ENCODE measurements at places on chromosomes 5 and 9.

DNA sequence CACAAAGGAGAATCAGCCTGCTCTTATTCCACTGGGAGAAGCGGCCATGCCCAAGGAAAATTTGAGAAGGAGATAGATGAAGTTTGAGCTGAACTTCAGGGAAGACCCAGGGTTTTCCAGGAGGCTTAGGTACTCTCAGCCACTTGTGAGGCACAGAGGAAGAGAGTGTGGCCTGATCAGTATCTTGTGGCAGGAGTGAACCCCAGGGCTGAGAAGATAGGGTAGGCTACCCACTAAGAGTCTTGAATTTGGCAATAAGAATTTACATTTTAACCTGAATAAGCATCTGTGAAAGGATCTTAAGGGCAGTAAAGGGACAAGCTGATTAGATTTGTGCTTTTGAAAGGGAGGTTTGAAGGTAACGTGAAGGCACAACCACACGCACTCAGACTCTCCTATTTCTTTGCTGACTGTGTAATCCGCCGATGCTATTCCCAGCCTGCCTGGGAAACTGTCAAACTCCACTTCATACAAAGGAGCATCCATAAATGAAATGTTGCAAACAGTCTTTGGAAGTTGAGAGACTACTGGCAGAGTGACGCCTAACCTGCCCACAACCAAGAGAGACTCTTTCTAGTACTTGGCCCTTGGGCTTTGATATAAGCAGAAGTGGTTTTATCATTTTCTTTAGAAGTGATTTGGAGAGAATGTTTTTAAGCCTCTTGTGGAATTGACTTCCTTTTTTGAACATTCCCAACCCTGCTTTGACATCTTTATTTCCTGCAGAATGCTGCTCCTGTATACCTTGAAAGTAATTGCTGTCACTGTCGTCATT, 108.2 kb upstream of the VCAN start:
- no peak overlapping the region for H3K4me3 ChIP-seq
- H3K4me1 ChIP-seq, result no peaks in the 10 kb centered on the region
- H3K36me3 ChIP-seq, result no peaks in the 10 kb centered on the region
- DNase-seq, result no peak
- no peak overlapping the region for H3K27ac ChIP-seq
- H3K27me3 ChIP-seq, result no peaks in the 10 kb centered on the region

GRCh38 chr9:79588488-79589223, 16.9 kb downstream of the TLE4 start:
- H3K27ac ChIP-seq, result no peak overlapping the region
- no peak overlapping the region for H3K4me3 ChIP-seq

DNA sequence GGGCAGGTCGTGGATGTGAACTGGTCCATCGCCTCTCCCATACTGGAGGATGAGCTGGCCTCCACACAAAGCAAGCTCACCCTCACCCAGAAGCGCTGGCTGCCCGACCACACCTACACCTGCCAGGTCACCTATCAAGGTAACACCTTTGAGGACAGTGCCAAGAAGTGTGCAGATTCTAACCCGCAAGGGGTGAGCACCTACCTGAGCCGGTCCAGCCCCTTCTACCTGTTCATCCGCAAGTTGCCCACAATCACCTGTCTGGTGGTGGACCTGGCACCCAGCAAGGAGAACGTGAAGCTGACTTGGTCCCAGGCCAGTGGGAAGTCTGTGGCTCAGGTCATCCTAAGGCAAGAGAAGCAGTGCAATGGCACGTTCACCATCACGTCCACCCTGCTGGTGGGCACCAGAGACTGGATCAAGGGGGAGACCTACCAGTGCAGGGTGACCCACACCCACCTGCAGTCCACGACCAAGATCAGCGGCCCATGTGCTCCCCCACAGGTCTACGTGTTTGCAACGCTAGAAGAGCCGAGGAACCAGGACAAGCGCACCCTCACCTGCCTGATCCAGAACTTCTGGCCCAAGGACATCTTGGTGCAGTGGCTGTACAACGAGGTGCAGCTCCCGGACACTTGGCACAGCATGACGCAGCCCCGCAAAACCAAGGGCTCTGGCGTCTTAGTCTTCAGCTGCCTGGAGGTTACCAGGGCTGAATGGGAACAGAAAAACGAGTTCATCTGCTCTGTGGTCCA, 71.3 kb downstream of the INSL6 start:
- no peak for DNase-seq
- H3K4me3 ChIP-seq, result no peak overlapping the region
- no peaks in the 10 kb centered on the region for H3K27me3 ChIP-seq
- H3K36me3 ChIP-seq, result peaks cover 42% of the 10 kb centered on the region
- H3K27ac ChIP-seq, result no peak overlapping the region

DNA sequence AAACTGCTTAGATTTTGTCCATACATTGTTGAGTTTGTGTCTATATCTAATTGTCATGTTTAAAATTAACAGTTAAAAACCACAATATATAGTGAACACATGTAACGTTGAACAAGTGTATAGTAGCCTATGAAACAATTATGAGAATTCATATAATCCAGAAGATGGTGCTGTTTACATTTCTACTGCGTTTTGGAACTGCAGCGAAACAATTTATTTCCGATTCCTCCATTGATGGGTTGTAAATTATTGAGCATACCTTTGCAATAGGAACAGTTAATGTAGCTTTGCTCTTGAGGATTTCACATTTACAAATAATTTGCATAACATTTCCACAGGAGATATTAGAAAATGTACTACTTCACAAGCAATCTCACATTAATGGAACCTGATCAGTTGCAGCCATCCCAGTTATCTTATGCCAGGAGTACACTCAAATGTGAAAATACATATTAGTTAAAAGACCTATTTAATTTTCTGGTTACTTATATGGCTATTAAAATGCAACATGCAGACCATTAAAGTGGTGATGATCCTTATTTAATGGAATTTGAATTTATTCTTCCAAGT, 411.8 kb downstream of the CDH10 start:
- H3K27ac ChIP-seq, result no peak overlapping the region
- H3K36me3 ChIP-seq, result no peaks in the 10 kb centered on the region
- no peak for DNase-seq
- H3K4me3 ChIP-seq, result no peak overlapping the region
- no peaks in the 10 kb centered on the region for H3K27me3 ChIP-seq
- no peaks in the 10 kb centered on the region for H3K4me1 ChIP-seq

DNA sequence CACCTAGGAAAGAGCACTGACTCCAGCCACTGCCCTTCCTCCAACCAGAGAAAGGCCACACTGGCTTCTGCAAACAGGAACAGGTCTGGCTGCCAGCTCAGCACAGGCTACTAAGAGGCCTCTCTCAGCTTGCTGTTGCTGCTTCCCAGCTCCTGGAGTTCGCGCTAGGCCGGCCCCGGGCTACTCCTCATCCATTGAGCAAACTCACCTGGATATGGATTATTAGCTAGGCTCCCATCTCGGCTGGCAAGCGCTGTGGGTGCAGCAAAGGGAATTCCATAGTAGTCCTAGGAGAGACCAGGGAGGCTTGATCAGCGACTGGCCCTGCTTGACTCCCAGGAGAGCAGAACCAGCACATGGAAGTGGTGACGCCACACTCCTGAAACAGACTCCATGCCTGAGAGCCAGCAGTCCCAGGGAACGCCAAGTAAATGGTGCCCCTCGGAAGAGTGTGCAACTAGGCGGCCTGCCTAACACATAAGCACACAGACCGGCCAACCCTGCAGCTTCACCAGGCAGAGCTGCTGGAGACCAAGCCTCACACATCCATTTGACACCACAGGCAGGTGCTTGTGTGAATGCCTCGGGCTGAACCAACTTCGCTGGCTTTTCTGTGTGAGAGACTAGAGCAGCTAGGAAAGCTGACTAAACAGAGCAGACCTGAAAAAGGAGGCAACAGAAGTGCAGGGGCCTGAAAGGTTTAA, 107.2 kb downstream of the UBE2R2 start:
- H3K4me1 ChIP-seq, result peaks cover 11% of the 10 kb centered on the region
- no peak overlapping the region for H3K4me3 ChIP-seq
- peaks cover 76% of the 10 kb centered on the region for H3K36me3 ChIP-seq
- no peak for DNase-seq

Measured in spinal cord (tissue), 10 donors.